PC-9 (cell line): ENCODE measurements at places on chromosomes 4 and X. TPM values are rescaled to one million over a fixed set of nuclear protein-coding genes. Genes with fewer than 3 reads are reported as not detected.

The CXorf49 gene
- total RNA-seq = not detected in 2 replicates

The INTU gene
- 9.7 and 10.5 TPM in 2 replicates for total RNA-seq

The MAGED4B gene
- total RNA-seq = not detected in 2 replicates

The OTC gene
- total RNA-seq = not detected in 2 replicates

The ADH1A gene
- total RNA-seq = not detected in 2 replicates

The AFF2 gene
- not detected in 2 replicates for total RNA-seq

The TMSB15B gene
- total RNA-seq = not detected in 2 replicates

The ZNF711 gene
- total RNA-seq = not detected in 2 replicates

The USP26 gene
- not detected in 2 replicates for total RNA-seq

The ALB gene
- not detected in 2 replicates for total RNA-seq

The CSN1S1 gene
- not detected in 2 replicates for total RNA-seq

DNA sequence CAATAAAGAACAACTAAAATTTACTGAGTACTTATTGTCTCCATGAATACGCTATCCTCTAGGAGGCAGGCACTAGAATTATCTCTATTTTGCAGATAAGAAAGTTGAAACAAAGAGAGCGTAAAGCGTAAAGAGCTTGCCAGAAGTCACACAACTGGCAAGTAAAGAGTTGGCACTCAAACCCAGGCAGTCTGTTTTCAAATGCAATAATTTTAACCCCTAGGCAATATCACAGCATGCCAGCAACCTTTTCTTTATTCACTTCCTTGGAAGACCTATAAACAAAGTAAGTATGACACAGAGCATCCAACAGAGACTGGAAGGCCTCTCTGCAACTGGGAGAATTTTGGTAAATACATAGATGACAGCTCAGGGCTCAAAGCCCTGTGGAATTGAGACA is 23.2 kb upstream of the AMELX start:
- H3K4me1 ChIP-seq = no peaks in the 10 kb centered on the region
- no peak for DNase-seq
- no peaks in the 10 kb centered on the region for H3K36me3 ChIP-seq
- H3K27me3 ChIP-seq = no peaks in the 10 kb centered on the region; the same call in 1 of the 2 replicates
- H3K4me3 ChIP-seq = no peak overlapping the region
- no peak overlapping the region for H3K27ac ChIP-seq

DNA sequence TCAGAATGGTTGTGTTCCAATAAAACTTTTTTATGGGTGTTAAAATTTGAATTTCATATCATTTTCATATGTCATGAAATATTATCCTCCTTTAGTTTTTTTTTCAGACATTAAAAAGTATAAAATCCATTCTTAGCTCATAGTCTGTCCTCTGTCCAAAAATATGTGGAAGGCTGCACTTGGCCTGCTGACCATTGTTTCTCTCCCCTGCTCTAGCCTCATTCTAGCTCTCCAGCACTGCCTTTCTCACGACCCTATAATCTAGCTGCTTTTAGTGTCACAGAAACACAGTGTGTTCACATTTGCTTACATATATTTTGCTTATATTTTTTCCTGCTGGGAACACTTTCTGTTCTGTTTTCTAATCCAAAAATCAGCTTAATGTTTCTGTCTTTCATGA is 165.0 kb upstream of the ANK2 start:
- no peak overlapping the region for H3K27ac ChIP-seq
- no peak for DNase-seq
- H3K4me1 ChIP-seq = no peaks in the 10 kb centered on the region
- H3K27me3 ChIP-seq = no peaks in the 10 kb centered on the region
- no peaks in the 10 kb centered on the region for H3K36me3 ChIP-seq
- H3K4me3 ChIP-seq = no peak overlapping the region

- H3K36me3 ChIP-seq = no peaks in the 10 kb centered on the region
- H3K27me3 ChIP-seq = no peaks in the 10 kb centered on the region
- DNase-seq = no peak
- H3K4me1 ChIP-seq = peaks cover 24% of the 10 kb centered on the region
- H3K27ac ChIP-seq = peak overlapping the region; percentile 27; the same call in 1 of the 2 replicates
Measured at GRCh38 chr4:83285055-83285407, 433 bp upstream of the COQ2 start.

DNA sequence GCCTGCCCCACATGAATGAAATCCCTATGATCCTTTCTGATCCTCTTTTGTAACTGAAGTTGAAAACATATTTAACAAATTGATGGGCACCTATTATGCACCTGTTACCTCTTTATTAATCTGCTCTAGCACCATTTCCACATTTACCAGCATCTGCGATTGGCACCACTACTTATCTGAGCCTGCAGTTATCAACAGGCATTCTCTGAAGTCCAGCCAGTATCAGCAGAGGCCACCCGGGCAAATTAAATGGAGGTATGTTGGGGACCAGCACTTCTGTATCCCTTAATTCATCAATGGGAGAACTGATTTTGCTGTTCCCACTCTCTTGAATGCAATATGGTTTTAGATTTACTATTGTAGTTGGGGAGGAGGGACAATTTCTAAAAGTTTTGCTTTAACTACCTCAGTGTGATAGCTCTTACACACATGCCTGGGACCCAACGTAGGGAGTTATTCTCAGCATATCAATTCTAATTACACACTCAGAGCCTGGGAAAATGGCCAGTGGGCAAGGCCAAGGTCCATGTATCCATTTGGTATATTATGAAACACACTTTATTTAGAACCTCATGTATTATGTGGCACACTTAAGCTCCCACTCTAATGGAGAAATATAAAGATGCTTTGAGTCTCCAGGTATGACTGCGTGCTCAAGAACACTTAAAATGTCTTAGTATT is 1927.1 kb upstream of the PCDH7 start:
- no peaks in the 10 kb centered on the region for H3K27me3 ChIP-seq
- DNase-seq = no peak
- no peak overlapping the region for H3K4me3 ChIP-seq
- H3K4me1 ChIP-seq = no peaks in the 10 kb centered on the region

DNA sequence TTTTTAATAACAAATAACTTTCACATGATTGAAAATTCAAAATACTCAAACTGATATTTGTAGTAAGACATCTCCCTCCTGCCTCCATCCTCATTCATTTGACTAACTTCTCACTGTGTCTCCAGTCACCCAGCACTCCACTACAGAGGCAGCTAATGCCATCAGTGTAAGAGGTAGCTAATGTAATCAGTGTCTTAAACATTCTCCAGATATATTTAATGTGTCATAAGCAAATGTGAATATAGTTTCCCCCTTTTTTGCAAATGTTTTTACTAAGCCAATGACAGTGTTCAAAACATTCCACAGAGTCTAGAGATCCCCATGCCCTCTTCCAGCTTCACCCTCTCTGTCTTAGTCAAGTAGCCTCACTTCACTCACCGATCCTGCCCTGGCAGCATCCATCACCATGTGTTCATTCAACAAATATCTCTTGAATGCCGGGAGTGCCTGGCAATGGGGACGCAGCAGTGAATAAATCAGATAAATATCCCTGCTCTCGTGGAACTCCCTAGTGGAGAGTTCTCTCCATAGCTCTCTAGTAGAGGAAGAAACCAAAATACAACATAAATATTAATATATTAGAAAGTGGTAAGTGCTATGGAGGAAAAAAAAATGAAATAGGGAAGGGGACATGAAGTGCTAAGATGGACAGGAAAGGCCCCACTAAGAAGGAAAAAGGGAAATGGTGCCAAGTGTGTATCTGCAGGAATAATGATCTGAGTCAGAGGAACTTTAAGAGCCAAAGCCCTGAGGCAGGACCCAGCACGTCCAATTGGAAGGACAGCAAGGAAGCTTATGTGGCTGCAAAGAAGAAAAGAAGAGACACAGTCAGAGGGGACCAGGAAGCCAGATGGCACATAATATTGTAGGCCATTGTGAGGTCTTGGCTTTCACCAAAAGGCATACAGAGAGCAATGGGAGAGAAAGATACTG is 18.7 kb downstream of the SCFD2 start:
- no peaks in the 10 kb centered on the region for H3K27me3 ChIP-seq
- H3K36me3 ChIP-seq = no peaks in the 10 kb centered on the region
- H3K27ac ChIP-seq = no peak overlapping the region
- H3K4me3 ChIP-seq = no peak overlapping the region

DNA sequence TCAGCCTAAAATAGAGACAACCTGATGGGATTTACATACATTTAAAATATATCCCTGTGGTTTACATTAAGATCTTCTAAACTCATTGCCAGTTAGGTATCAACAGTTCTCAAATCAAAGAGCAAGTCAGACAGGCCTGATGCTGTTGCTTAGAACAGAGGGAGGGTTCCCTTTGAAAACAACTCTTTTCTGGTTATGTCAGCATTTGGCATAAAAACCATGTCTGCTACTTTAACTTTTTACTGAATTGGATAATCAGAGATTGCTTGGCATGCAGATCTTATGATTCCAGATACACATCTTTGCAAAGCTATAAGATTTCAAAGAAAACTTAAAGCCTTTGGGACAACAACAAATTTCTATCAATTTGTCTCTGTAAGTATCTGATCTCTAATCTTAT is 140.8 kb downstream of the CPE start:
- H3K4me3 ChIP-seq = no peak overlapping the region
- no peak overlapping the region for H3K27ac ChIP-seq
- no peak for DNase-seq
- no peaks in the 10 kb centered on the region for H3K4me1 ChIP-seq

DNA sequence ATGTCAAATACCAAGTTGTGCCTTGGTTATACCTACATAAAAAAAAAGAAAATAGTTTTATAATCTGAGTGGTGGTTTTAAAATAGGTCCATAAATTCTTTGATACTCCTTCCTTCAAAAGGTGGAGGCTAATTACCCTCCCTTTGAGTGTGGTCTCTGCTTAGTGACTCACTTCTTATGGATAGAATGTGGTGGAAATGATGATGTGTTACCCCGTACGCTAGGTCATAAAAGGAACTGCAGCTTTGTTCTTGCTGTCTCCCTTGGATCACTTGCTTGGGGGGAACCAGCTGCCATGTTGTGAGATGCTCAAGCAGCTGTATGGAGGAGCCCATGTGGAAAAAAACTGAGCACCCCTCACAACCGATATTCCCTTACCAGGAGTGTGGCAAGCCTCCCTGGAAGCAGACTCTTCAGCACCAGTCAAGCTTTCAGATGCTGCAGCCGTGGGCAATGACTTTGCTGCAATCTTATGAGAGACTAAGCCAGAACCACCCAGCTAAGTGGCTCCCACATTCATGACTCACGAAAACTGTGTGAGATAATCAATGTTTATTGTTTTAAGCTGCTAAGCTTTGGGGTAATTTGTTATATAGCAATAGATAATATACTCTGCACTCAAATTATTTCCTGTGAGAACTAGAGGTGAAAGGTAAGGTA is 195.0 kb upstream of the GATB start:
- H3K36me3 ChIP-seq = no peaks in the 10 kb centered on the region
- DNase-seq = no peak
- H3K27me3 ChIP-seq = no peaks in the 10 kb centered on the region

DNA sequence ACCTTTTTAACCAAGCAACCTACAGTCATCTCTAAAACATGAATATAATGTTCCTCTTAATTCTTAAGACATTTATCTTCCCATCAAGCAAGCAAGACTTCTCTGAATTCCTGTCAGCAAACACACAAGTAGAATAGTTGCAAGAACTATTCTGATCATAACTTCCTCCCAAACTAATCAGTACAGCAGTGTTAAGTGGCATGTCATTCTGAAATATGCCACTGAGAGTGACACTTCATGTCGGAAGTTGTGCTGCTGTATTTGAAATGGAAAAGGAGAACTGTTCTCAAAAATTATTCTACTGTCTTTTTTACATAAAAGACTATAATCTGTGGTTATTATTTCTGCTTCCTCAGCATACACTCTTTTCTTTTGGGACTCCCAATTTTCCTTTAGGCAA is 546.6 kb downstream of the PCDH18 start:
- H3K27me3 ChIP-seq = no peaks in the 10 kb centered on the region
- no peak for DNase-seq
- no peak overlapping the region for H3K4me3 ChIP-seq

GRCh38 chr4:7377223-7377865 is 57.4 kb downstream of the PSAPL1 start:
- no peaks in the 10 kb centered on the region for H3K27me3 ChIP-seq
- no peak overlapping the region for H3K27ac ChIP-seq
- no peaks in the 10 kb centered on the region for H3K36me3 ChIP-seq

- peak overlapping the region; percentile 46 for H3K4me3 ChIP-seq
- H3K36me3 ChIP-seq = no peaks in the 10 kb centered on the region
Measured at GRCh38 chr4:11614426-11614825, 185.7 kb upstream of the HS3ST1 start.

- no peaks in the 10 kb centered on the region for H3K4me1 ChIP-seq
- H3K36me3 ChIP-seq = no peaks in the 10 kb centered on the region
- H3K4me3 ChIP-seq = no peak overlapping the region
- H3K27ac ChIP-seq = no peak overlapping the region
- no peaks in the 10 kb centered on the region for H3K27me3 ChIP-seq
Measured at GRCh38 chr4:13881892-13882291, 254.4 kb upstream of the BOD1L1 start.

- H3K36me3 ChIP-seq = no peaks in the 10 kb centered on the region
- H3K4me3 ChIP-seq = no peak overlapping the region
- DNase-seq = no peak
- H3K4me1 ChIP-seq = peaks cover 6% of the 10 kb centered on the region
- H3K27ac ChIP-seq = no peak overlapping the region
Measured at GRCh38 chr4:2141762-2142451, 82.8 kb downstream of the NAT8L start.

DNA sequence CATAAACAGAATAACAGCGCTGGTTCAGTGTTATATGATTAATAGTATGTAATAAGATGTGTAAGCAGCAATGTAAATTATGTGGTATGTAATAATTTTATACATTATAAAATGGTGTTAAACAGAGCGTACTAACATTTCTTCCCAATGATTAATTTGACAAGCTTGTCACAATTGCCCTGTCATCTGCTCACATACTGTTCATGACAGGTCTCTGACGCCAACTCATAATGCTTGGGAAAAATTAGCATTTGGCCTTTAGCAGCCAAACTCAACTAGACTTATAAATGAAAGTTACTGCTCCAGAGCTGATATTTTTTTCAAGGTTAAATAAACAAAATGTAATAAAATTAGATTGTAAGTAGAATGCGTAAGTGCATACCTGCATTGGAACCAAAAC is 246.8 kb downstream of the TRAM1L1 start:
- no peak overlapping the region for H3K4me3 ChIP-seq
- DNase-seq = no peak
- H3K4me1 ChIP-seq = no peaks in the 10 kb centered on the region
- H3K36me3 ChIP-seq = no peaks in the 10 kb centered on the region

- DNase-seq = no peak
- H3K36me3 ChIP-seq = no peaks in the 10 kb centered on the region
- H3K27me3 ChIP-seq = no peaks in the 10 kb centered on the region
- no peak overlapping the region for H3K4me3 ChIP-seq
- H3K27ac ChIP-seq = no peak overlapping the region
- H3K4me1 ChIP-seq = no peaks in the 10 kb centered on the region
Measured at GRCh38 chrX:72358313-72358712, 52.6 kb upstream of the CITED1 start.
